Mammary epithelial cell (primary cell): ENCODE measurements at places on chromosomes 3 and 15.
A peak's percentile ranks its signal among the peaks of the same experiment; 100 is the strongest.

DNA sequence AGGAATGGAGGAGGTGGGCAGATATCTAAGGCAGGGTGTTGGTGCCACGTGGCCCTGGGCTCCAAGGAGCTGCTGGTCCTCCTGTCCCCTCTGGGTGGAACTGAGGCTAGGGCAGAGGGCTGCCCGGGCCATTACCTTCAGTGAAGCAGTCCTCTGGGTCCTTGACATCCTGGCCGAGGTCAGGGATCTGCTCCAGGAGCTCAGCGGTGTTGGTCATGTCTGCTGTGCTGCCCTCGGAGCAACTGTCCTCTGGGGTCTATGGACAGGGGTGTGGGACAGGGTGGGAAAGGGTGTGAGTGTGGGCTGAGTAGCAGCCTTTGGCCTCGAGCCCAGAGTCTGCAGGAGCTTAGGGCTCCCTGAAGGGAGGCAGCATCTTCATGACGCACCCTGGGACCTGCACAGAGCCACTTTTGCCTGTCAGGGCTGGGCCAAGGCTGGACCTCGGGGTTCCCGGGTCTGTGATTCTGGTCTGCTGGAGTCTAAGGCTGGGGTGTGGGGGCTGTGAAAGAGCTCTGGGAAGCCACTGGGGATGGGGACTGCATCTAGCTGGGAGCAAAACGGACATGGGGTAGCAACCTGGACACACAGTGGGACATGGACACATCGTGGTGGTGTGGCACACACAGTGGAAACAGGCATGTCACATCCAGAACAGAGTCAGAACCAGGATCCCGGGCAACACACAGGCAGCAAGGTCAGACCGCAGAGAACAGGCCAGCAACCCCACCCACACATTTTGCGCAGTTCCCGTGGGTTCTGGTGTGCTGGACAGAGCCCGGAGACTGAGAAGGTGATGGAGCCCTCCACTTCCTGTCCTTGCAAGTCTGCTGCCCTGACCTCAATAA, 72.7 kb downstream of the SCN5A start:
- DNase-seq = no peak

DNA sequence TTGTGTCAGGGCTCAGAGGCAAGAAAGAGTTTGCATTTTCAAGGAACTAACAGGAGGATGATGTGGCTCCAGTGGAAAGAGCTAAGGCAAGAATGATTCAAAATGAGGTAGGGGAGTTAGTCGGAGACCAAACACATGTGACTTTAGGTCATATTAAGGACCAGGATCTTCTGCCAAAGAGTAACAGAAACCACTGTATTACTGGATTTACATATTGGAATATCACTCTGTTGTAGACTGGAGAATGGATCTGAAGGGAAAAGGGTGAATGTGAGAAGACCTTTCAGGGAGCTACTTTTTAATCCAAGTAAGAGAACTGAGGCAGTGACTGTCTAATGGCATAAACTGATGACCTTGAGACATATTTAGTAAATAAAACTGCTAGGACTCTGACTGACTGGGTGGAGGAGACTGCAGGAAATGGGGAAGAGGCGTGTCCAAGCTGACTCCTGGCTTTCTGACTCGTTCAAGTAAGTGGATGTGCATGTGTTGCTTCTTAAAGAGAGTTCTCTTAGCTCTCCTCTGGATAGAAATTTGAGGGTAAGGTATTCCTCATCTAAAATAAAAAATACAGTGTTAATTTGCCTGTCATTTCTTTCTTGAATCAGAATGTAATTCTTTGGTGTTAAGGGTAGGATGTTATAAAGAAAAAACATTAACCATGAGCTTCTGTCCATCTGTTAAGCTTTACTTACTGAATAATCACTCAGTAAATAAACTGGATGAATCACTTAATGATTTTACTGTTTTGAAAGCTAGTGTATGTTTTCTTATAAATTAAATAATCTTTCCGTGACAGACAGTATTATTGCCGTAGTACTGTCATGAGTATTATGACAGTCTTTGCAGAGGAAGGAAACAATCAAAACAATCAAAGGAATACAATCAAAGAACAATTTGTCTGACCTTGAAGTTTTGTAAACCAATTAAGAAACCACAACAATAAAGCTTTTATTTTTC, 58.3 kb upstream of the CFAP20DC start:
- DNase-seq = peak; percentile 32

DNA sequence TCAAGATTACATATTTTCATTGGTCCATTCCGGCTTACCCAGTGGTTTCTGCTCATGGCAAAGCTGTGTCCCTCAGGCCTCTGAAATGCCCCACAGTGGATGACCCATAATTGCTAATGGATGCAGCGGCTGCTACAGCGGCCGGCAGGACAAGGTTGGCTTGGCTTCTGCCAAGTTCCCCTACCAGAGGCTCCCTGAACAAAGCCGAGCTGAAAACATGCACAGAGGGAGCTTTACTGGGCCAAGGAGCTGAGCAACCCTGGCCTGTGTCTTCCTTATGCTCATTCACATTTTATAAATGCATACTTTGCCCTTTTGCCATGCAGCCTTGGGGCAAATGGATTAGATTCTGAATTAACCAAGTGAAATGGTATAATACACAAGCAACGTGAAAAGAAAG, 150.5 kb downstream of the NTRK3 start:
- no peak for DNase-seq

DNA sequence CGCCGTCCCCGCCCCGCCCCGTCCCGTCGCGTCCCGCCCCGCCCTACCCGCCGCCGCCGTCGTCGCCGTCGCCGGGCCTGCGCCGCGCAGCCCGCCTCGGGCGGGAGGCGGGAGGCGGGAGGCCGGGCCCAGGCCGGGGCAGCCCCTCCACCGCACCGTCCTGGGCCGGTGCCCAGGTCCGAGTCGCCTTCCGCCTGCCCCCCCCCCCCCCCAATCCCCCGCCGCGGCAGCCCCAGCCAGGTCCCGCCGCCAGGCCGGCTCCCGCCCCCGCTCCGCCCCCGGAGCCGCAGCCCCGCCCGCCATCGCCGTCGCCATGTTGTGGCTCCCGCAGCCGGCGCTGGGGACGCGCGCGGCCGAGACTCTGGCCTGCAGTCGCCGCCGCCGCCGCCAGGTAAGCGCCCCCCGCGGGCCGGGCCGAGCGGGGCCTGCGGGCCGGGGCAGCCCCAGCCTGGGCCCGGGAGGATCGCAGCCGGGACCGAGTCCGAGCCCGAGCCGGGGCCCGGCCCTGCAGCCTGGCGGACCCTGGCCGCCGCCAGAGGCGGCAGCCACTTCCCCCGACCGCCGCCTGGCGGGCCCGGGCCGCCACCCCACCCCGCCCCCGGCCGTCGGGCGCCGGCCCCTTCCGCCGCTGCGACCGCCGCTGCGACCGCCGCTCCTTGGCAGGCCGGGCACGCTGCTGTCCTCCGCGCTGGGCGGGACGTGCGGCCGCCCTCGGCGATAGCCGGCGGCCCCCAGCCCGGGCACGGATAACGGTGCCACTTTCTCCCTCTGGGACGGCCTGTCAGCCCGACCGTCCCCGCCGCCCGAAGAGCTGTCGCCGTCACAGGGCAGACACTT, at the start of gene ZNF592:
TSS of gene ZNF592 (plus strand) at position 319 of the 837 bp plus-strand sequence. CDS start 34,084 bp downstream, outside the sequence.
- DNase-seq = peak; percentile 66

DNA sequence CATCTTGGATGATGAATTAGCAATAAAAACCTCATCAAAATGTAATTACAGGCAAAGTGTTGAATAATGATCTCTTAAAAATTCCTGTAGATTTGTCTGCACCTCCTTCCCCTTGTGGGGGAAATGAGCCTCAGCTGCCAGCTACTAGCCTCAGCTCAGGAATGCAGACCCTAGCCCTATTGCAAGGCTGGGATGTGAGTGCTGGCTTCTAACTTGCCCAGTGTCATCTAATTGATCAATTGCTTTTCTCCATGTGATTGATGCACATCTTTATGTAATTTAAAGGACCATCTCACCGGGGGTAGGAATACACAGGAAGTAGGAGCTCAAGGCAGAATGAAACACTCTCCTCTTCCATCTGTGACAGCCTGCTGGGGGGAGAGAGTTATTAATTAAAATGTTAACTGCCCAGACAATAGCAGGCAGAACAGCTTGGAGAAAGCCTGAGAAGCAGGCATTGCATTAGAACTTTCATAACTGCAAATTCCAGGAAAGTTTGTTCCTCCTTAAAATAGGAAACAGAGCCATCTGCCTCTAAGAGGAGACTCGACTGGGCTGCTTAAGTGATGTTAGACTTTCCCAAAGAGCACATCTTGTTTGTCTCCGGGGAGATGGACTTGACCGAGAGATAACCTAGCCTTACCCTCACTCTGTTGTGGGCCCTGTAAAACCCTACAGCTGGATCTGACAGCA, 69.6 kb downstream of the LRTM1 start:
- no peak for DNase-seq
